Endothelial cell (in vitro differentiated cells): ENCODE measurements at places on chromosomes 2 and 18.

GRCh38 chr2:106097038-106098000, 96.8 kb downstream of the UXS1 start:
- no peak overlapping the region for H3K27ac ChIP-seq
- H3K4me3 ChIP-seq = no peak overlapping the region
- peaks cover 28% of the 10 kb centered on the region for H3K36me3 ChIP-seq
- peaks cover 20% of the 10 kb centered on the region for H3K4me1 ChIP-seq
- no peaks in the 10 kb centered on the region for H3K27me3 ChIP-seq

- no peak for DNase-seq
- H3K4me1 ChIP-seq = peaks cover 8% of the 10 kb centered on the region
- no peak overlapping the region for H3K27ac ChIP-seq
These were observed 35.8 kb downstream of the DARS1 start for GRCh38 chr2:135949451-135950234.

DNA sequence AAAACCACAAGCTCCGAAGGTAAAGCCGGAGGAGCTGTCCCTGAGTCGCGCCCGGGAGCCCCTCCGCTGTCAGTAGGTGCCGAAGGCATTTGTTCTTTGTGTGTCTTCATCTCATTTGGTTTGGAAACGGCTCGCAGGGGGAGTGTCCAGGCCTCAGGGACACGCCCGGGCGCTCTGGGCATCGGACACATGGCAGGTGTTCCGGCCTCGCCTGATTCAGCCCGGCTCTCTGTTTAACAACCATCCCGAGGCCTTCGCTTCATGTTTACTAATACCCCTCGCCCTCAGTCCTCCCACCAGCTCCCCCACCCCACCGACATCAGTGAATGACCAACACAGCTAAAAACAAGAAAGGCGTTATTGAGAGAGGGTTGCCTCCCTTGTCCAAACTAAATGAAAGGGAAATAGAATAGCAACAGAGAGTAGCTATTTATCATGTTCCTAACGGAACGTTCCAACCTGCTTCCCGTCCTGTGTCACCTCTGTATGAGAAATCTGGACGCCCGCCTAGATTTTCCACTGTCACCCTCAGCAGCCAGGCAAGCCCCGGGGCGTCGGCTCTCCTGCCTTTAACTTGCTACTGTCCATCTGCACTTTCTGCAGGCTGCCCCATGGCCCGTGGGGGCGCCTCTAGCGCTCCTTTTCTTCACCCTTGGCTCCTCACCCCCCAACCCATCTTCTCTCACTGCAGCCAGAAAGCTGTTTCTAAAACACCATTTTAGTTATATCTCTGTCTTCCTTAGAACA, 73.9 kb downstream of the MYCN start:
- no peak overlapping the region for H3K4me3 ChIP-seq
- no peak for DNase-seq
- no peaks in the 10 kb centered on the region for H3K36me3 ChIP-seq
- H3K27me3 ChIP-seq = peaks cover 8% of the 10 kb centered on the region

- H3K4me3 ChIP-seq = no peak overlapping the region
- peaks cover 7% of the 10 kb centered on the region for H3K4me1 ChIP-seq
- DNase-seq = no peak
- H3K27ac ChIP-seq = no peak overlapping the region
- H3K27me3 ChIP-seq = no peaks in the 10 kb centered on the region
These were observed 55.3 kb downstream of the DTNB start for GRCh38 chr2:25617948-25618646.

DNA sequence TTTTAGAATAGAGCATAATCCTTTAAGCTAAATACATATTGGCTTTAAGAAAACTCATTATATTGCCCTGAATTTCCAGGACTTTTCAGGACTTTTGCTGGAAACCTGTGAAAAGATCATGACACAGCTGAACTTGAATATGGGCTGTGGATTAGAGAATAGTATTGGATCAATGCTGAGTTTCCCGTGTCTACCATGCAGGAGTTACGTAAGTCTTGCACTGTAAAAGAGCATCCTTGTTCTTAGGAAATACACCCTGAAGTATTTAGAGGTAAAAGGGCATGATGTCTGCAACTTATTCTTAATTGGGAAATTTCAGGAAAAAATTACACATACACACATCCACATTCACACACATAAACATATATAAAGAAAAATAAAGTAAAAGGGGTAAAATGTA, 82.1 kb downstream of the ZFP36L2 start:
- peaks cover 18% of the 10 kb centered on the region for H3K4me1 ChIP-seq
- no peak for DNase-seq
- no peaks in the 10 kb centered on the region for H3K36me3 ChIP-seq
- no peak overlapping the region for H3K4me3 ChIP-seq
- H3K27me3 ChIP-seq = peaks cover 2% of the 10 kb centered on the region
- H3K27ac ChIP-seq = no peak overlapping the region

DNA sequence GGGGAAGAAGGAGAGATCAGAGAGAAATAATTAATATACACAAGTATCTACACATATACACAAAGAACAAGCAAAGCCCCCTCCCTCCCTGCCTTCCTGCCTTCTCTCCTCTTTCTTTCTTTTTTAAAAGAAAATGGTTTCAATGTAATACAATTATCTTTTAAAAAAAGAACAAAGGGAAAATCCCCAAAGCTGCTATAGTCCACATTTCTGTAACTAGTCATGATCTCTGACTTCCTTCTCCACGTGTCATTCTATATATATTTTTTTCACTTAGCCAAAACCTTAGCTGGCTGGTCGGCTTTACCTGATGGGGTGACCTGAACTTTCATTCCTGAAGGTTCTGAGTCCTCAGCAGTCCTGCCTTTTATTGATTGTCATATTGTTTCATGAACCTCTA, 44.3 kb downstream of the MAP3K20 start:
- no peak for DNase-seq
- H3K36me3 ChIP-seq = no peaks in the 10 kb centered on the region
- H3K4me1 ChIP-seq = peaks cover 8% of the 10 kb centered on the region
- no peak overlapping the region for H3K4me3 ChIP-seq

- peaks cover 5% of the 10 kb centered on the region for H3K27me3 ChIP-seq
- no peaks in the 10 kb centered on the region for H3K4me1 ChIP-seq
- no peak overlapping the region for H3K27ac ChIP-seq
- peaks cover 2% of the 10 kb centered on the region for H3K36me3 ChIP-seq
These were observed 69.4 kb upstream of the GPC1 start for GRCh38 chr2:240365971-240366471.
